ENCODE measurements at places on chromosomes 6 and 20.

DNA sequence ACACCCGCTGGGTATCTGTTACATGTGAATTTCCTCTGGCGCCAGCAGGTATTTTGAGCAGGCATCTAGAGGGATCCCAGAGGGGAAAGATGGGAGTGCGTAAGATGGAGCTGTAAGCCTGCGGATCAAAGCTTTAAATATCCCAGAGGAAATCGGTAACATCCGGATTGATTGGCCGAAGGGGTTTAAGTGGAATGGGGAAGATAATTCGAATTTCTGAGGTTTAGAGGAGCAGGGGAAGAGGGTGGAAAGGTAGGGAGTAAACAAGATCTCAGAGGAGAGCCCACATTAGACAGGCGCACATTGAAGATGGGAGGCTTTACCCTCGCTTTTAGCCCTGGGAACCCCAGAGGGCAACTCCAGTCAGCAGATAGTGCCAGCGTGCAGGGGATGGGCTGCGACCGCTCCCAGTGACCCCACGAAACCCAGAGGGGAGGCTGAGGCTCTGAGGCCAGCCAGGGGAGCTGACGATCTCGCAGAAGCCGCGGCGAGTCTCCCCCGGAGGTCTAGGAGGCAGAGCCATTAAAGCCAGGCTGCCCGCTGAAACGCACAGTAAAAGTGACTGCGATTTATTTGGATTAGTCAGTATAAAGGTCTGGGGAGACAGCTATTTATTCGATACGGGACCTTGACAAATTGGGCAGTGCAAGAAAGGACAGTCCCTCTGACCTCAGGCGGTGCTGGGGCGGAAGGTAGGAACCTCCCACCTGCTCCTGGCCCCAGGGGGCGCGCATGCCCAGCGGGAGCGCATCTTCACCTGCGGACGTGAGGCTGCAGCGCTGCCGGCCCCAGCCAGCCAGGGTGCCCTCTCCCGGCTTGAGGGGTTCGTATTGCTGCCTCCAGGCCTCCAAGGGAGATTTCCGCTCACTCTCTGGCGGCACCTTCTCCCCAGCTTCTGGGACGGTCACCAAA, 34.3 kb upstream of the TCF21 start:
- no peak for DNase-seq

DNA sequence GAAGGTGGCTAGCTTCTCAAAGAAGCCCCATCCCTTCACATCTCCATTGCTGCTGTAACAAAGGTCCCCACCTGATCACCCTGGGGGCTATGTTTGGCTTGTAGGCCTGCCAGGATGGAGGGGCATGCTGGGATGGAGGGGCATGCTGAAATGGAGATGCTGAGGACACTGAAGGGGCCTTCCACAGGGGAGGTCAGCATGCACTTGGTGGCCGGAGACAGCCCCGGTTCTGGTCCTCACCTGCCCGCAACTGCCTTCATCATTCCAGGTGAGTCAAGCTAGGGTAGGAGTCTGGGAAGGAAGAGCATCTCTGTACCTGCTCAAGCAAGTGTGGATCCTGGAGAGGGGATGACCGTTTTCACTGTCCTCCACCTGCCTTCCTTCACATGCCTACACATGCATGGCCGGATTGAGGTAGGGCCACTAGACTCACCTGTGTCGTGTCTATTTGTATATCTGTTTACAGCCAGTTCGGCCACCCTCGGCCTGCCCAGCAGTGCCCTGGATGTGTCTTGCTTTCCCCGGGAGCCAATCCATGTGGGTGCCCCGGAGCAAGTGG, 6.0 kb downstream of the L3MBTL1 start:
- DNase-seq, result no peak

- DNase-seq, result no peak
Observed at GRCh38 chr6:146526192-146526591, 17.4 kb upstream of the RAB32 start.

- DNase-seq, result no peak
Observed at GRCh38 chr6:57342148-57342669, 24.8 kb downstream of the PRIM2 start.

DNA sequence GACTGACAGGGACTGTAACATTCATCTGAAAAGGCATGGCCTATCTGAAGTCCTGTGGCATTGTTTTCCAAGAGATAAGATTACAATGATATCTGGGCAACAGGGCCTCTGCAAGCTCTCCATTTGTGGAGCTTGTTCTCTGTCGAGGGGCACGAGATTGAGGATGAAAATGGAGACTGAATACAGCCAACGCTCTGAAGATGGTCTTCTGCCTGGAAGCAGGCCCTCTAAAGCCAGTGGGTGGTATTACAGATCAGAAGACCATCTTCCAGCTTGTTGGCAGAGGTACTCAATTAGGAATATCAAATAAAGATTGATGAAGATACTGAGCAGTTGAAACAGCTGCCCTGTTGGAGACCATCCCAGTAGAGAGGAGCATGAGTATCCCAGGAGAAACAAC, 288.2 kb downstream of the CENPW start:
- no peak for DNase-seq

- no peak for DNase-seq
Observed at GRCh38 chr20:52682237-52682636, 289.9 kb upstream of the TSHZ2 start.

DNA sequence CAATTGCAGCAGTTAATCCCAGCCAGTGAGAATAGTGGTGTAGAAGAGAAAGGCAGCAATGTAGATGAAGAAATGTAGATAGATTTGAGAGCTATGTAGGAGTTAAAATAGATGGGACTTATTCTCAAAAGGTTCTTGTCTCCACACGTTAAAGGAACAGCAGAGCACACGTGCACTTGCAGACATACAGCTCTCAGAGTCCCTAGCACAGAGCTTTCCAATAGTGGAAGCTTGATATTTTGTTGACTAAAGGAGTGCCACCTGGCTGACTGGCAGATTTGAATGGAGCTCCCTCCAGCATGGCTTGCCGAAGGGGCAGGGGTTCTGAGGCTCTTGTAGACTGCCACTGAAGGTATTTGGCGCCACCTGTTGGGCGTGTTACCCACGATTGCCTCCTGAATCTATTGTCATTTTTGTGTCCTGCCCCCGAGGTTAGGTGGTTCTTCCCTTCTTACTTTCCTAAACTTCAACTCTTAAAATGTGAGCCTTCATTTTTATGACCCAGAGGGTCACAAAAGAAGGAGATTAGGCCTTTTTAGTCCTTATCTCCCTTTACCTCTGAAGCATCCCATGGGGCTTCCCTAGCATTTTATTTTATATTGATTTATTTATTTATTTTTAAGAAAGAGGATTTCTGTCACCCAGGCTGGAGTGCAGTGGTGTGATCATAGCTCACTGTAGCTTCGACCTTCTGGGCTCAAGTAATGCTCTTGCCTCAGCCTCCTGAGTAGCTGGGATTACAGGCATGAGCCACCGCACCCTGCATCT, 16.4 kb downstream of the BRD2 start:
- peak; percentile 91 for DNase-seq

DNA sequence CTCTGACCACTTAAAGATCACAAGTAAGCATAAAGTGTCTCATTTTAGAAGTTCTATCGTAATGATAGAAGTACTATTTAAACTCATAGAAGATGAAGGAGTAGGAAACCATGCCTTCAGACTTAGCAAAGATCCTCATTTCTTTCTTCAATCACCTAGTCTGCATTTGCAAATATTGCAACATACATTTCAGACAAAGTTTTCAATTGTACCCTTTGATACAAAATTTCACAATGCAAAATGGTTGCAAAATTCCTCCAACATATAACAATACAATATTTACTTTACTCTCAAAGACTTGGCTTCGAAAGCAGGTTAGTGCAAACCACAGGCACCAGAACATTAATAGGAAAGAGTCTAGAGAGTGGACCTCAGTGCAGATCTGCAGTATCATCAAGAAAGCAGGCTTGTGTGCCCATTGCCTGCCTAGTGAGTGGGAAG, 16.1 kb upstream of the ROS1 start:
- no peak for DNase-seq

DNA sequence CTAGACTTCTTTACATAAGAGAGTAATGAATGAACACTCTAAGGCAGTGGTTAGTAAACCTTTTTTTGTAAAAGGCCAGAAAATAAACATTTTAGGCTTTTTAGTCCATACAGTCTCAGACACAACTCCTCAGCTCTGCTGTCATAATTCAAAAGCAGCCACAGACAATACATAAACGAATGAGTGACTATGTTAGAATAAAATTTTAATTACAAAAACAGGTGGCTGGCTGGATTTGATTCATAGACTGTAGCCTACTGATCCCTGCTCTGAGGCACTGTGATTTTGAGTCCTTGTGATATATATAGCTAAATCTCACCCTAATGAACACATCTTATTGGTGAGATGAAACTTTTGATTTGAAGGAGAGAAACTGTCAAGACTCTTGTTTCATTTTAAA, 155.1 kb downstream of the AIG1 start:
- no peak for DNase-seq

GRCh38 chr20:56755201-56755600, 126.1 kb downstream of the TFAP2C start:
- no peak for DNase-seq

GRCh38 chr6:21026576-21027273, 492.5 kb downstream of the CDKAL1 start:
- no peak for DNase-seq

- no peak for DNase-seq
Observed at GRCh38 chr6:6474170-6474920, 114.2 kb upstream of the LY86 start.

DNA sequence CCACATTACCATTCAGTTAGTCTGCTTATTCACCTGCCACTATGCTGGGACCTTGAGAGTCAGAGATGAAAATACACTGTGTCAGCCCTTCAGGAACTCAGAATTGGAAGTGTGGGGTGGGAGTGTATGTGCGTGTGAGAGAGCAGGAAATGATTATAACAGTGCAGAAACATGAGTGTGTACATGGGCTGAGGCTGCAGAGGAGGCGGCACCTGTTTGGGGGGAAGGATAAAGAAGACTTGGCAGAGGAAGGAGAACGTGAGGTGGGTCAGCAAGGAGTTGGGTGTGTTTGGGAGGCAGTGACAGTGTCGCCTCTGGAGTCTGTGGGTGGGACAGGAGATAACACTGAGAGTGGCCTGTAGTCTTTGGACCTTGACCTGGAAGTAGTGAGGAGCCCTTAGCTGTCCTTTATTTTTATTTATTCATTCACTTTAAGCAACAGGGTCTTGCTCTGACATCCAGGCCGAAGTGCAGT, 3.1 kb downstream of the CHMP4B start:
- peak; percentile 8 for DNase-seq

Measured in activated naive CD4-positive, alpha-beta T cell treated with Interleukin-2 at 50 U/mL for 16 hours (primary cell).